ENCODE measurements at places on chromosomes 4 and X. TPM values are rescaled to one million over a fixed set of nuclear protein-coding genes. Genes with fewer than 3 reads are reported as not detected.

DNA sequence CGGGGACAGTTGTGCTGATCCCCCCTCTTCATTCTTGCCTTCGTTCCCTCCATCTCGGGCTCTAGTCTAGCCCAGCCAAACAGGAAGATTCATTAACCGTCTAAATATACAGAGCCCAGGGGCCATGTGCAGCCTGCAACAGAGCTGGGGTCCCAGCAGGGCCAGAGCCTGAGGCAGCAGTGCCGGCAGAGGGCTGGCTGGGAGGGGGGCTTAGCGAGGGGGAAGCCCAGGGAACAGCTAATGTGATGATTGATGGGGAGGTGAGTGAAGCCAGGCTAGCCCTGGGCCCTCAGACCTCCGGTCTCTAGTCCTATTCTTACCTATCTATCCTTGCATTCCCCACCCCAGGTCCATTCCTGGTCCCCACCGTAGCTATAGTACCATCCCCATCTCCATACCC lies 22.3 kb downstream of the EFNB1 start:
- no peaks in the 10 kb centered on the region for H3K4me1 ChIP-seq
- H3K27me3 ChIP-seq: no peaks in the 10 kb centered on the region
- no peak overlapping the region for H3K27ac ChIP-seq
- H3K4me3 ChIP-seq: no peak overlapping the region

DNA sequence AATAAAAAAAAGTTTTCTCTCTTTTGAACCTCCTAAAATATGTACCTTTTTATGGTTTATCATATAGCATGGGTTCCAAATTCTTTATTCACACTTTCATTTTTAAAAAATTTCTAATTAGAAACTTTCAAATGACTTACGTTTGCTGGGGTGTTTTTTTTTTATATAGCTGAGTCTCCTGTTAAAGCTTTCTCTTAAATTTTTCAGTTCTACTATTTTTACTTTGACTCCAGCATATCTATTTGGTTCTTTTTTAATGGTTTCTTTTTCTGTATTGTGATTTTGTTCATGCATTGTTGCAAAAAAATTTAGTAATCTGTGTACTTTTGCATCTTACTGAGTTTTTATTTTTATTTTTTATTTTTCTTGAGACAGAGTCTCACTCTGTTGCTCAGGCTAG lies 22.3 kb downstream of the ZNF718 start:
- H3K36me3 ChIP-seq: peaks cover 2% of the 10 kb centered on the region
- H3K27me3 ChIP-seq: no peaks in the 10 kb centered on the region
- no peak overlapping the region for H3K27ac ChIP-seq
- no peak for DNase-seq
- H3K4me3 ChIP-seq: no peak overlapping the region

- no peaks in the 10 kb centered on the region for H3K36me3 ChIP-seq
- no peak overlapping the region for H3K4me3 ChIP-seq
- H3K27me3 ChIP-seq: no peaks in the 10 kb centered on the region
- H3K27ac ChIP-seq: no peak overlapping the region
- no peaks in the 10 kb centered on the region for H3K4me1 ChIP-seq
- DNase-seq: no peak
These were observed 31.0 kb downstream of the TRPC5 start for GRCh38 chrX:112051576-112051975.

DNA sequence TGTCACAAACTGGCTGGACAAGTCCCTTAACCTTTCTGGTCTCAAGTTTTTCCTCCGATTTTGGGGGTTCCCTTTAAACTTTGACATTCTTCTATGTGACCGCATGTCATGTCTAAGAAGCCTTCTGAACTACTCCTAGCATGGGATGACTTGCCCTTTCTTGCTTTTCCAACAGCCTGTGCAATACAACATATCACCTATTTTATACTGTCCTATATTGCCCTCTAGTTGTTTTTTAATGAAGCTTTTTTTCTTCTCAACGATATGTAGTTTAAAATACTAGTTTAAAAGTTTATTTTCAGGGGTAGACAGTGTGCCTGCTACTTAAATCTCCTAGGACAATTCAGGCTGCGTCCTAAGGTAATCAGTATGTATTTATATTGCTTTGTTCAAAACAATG lies 1.0 kb upstream of the IGBP1 start:
- H3K4me3 ChIP-seq: no peak overlapping the region
- no peaks in the 10 kb centered on the region for H3K36me3 ChIP-seq
- H3K4me1 ChIP-seq: peaks cover 8% of the 10 kb centered on the region
- DNase-seq: no peak
- H3K27me3 ChIP-seq: no peaks in the 10 kb centered on the region
- no peak overlapping the region for H3K27ac ChIP-seq

- no peak overlapping the region for H3K4me3 ChIP-seq
- no peaks in the 10 kb centered on the region for H3K36me3 ChIP-seq
- no peak overlapping the region for H3K27ac ChIP-seq
- H3K4me1 ChIP-seq: no peaks in the 10 kb centered on the region
- DNase-seq: peak; percentile 24
- H3K27me3 ChIP-seq: no peaks in the 10 kb centered on the region
These were observed 335.8 kb downstream of the PABPC4L start for GRCh38 chr4:133865612-133866327.

DNA sequence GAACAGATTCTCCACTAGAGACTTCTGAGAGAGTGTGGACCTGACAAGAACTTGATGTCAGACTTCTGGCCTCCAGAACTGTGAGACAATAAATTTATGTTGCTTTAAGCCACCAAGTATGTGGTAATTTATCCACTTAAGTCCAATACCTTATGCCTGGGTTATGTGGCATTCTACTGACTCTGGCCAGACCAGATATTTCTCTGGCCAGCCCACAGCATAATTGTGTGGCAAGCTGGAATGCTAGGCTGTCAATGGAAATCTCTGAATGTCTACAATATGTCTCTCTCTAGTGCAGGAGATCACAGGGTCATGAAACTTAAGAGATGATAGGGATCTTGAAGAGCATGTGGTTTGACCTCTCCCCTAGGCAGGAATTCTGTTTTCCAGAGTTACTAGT lies 251.0 kb downstream of the ZNF674 start:
- DNase-seq: no peak
- no peaks in the 10 kb centered on the region for H3K4me1 ChIP-seq
- no peak overlapping the region for H3K4me3 ChIP-seq
- no peaks in the 10 kb centered on the region for H3K36me3 ChIP-seq
- H3K27ac ChIP-seq: no peak overlapping the region

- no peaks in the 10 kb centered on the region for H3K4me1 ChIP-seq
- no peak overlapping the region for H3K27ac ChIP-seq
- H3K36me3 ChIP-seq: no peaks in the 10 kb centered on the region
These were observed 620.7 kb downstream of the RPA4 start for GRCh38 chrX:97504431-97504830.

GRCh38 chrX:119635799-119636198 lies 29.6 kb upstream of the NKRF start:
- H3K27me3 ChIP-seq: no peaks in the 10 kb centered on the region
- DNase-seq: no peak
- no peak overlapping the region for H3K27ac ChIP-seq
- H3K4me1 ChIP-seq: no peaks in the 10 kb centered on the region
- H3K4me3 ChIP-seq: no peak overlapping the region

- H3K27ac ChIP-seq: no peak overlapping the region
- no peaks in the 10 kb centered on the region for H3K36me3 ChIP-seq
- DNase-seq: no peak
- H3K4me1 ChIP-seq: no peaks in the 10 kb centered on the region
These were observed 12.3 kb downstream of the GPC4 start for GRCh38 chrX:133402830-133403625.

DNA sequence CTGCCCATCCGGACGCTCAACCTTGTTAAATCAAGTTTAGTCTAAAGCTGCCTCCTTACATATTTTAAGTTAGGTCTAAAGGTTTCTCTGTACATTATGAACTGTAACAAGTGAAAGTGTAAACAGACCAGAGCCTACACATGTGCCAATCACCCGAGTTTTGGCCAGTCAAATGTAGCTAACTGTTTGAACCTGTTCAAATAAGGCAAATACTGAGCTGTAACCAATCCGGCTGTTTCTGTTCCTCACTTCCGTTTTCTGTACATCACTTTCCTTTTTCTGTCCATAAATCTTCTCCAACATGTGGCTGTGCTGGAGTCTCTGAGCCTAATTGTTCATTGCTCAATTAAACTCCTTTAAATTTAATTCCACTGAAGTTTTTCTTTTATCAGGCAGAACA lies 113.3 kb upstream of the SHISA3 start:
- DNase-seq: no peak
- H3K4me1 ChIP-seq: no peaks in the 10 kb centered on the region
- H3K27me3 ChIP-seq: no peaks in the 10 kb centered on the region
- H3K36me3 ChIP-seq: no peaks in the 10 kb centered on the region

DNA sequence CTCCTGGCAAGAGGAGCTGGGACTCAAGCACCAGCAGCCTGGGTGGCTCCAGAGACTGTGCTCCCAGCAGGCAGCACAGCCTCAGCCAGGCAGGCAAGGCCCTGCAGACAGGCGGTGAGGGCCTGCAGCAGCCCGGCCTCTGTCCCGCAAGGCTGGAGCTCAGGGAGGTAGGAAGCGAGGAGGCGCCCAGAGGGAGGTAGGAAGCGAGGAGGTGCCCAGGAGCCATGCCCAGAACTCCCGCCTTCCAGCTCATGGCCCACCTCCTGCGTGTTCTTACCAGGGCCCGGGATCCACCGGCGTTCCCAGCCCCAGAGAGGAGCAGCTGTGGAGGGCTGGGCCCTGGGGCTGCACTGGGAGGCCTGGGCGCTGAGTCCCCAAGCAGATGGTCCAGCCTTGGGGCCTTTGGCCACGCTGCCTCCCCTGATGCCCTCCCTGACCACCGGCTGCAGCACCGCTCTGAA lies 133.1 kb downstream of the HMX1 start:
- H3K4me1 ChIP-seq: no peaks in the 10 kb centered on the region
- no peaks in the 10 kb centered on the region for H3K27me3 ChIP-seq
- no peak for DNase-seq
- no peaks in the 10 kb centered on the region for H3K36me3 ChIP-seq
- no peak overlapping the region for H3K27ac ChIP-seq

The CORIN gene
- total RNA-seq: not detected

The PDGFRA gene
- 0.15 TPM for total RNA-seq

The RENBP gene
- total RNA-seq: 0.62 TPM

The LDB2 gene
- total RNA-seq: not detected

The F9 gene
- total RNA-seq: 0.08 TPM
